ENCODE measurements at places on chromosomes 1 and 21. TPM values are rescaled to one million over a fixed set of nuclear protein-coding genes. Genes with fewer than 3 reads are reported as not detected.

DNA sequence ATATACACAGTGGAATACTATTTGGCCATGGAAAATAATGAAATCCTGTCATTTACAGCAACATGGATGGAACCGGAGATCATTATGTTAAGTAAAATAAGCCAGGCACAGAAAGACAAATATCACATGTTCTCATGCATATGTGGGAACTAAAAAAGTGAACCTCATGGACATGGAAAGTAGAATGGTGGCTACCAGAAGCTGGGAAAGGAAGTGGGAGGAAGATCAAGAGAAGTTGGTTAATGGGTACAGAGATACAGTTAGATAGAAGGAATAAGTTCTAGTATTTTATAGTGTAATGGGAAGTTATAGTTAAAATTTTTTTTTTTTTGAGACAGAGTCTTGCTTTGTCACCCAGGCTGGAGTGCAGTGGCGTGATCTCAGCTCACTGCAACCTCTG, 34.8 kb upstream of the CREG1 start:
- no peak for DNase-seq

GRCh38 chr1:204921855-204922516, 51.3 kb downstream of the NFASC start:
- no peak for DNase-seq

DNA sequence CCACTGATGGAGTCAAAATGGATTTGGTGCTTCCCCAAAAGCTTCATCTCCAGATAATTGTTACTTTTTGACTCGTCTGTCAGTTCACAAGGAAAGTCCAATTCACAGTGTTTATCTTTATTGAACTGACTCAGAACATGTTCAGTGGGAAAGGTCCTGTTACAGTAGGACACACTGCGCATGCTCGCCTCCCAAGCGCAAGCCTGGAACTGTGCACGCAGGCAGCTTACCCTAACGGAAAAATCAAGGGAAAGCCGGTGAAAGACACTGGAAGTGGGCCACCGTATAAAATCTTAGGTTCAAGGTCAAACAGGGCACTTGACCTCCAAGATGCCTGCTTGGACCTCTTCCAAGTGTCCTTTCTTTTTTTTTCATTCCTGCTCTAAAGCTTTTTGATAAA, 174.6 kb downstream of the USP25 start:
- DNase-seq: no peak

DNA sequence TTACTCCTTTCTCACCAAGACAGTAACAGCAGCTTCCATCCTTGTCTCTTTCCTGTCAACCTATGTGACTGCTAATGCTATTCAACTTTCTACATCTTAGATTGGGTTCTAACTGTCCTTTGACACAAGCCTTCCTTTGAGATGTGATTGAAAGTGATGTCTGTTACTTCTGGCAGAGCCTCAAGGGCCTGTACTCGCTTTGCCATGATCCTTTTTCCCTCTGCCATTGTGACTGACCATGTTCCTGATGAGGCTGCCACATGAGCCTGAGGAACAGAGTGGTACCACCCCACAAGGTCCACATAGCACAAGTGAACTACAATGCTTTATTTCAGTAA, 138.8 kb upstream of the RAB4A start:
- DNase-seq: no peak

DNA sequence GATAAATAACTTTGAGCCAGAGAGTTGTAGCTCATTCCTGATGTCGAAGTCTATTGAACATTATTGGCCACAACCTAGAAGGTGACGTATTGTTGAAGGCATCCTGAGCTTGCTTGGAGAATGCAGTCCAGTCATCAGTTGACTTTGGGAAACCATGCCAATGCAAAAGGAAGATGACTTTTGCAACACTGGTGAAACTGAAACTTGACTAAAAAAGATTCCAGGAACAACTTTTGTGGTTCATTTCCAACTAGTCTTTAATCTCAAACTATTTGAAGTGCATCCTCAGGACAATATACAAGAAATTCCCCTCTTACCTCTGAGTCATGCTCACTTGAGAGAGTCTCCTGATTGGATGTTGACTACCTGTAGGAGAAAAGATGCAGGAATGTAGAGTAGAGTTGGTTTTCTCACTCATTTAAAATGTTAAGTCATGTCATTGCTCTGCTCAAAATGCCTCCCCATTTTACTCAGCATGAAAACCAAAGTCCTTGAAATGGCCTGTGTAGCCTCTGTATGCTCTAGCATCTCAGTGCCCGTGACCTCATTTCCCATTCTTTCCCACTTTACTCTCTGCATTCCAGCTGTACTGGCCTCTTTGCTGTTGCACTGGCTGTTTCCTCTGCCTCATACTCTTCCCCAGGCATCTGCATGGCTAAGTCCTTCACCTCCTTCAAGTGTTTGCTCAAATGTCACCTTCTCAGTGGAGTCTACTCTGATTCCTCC, 24.4 kb upstream of the LEPR start:
- DNase-seq: peak; percentile 56

DNA sequence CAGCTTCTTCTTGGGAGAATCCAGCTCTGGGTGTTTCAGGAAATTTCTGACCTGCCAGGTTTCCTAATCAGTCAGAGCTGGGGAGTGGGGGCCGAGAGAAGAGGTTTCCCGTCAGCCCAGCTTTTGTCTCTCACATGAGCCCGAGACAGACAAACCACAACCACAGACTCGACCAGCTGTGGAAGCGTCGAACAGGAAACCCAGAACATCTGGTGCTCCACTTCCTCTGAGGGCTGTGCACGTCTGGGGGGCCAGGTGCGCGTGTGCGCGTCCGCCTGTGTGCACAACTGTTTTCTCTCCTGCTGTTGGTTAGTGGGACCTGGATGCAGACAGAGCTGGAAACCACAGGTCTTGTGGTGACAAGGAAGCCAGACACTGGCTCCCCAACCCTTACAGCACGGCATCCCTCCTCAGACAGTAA, 113.0 kb upstream of the SLC25A33 start:
- DNase-seq: no peak

DNA sequence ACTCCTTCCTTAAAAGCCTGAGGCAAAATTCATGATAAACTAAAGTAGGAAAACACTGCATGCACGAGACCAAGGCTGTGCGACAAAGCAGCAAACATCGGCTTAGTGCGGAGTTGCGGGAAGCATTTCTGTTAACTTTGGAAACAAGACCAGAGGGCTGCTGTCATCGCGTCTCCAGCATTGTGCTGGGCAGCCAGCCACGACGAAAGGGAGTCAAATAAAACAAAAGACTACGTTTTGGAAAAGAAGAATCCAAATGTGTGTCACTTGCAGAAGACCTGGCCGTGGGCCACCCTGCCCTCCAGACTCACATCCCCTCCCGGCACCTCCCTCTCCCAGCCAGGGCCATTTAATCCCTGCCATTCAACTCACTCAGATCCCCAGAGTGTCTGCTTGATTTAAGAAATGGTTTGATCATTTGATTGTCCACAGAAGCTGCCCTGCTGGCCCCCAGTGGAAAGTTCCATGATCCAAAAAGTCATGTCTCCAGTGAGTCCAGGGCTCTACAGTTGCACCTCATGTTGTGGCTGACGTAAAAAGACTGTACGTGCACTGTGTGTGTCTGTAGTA, 2.4 kb upstream of the KRTAP10-11 start:
- DNase-seq: no peak

GRCh38 chr1:187921426-187921825, 1092.7 kb downstream of the PLA2G4A start:
- DNase-seq: no peak

DNA sequence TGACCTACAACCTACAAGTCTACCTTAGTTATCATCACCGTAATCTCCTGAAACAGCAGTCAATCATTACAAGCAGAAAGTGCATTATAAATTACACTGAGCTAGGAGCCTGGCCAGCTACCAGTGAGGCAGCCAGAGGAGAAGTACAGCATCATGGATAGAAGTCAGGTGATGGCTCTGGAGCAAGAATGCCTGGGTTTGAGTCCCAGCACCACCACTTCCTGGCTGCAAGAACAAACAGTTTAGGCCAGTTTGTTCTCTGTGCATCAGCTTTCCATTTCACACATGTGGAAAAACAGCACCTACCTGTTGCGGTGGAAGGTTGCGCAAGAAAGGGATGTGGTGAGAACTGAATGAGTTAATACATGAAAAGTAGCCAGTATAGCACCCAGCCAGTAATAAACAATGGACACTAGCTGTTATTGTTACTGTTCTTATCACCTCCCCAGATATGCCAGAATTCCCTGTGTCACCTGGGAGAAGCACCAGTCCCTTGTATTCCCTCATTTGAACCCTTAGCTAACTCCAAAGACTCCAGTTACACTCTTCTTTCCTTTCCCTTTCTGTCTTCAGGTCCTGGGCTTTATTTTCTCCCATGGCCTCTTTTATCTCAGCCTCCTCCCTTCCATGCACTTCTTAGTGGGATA, 9.0 kb downstream of the CREG1 start:
- no peak for DNase-seq

DNA sequence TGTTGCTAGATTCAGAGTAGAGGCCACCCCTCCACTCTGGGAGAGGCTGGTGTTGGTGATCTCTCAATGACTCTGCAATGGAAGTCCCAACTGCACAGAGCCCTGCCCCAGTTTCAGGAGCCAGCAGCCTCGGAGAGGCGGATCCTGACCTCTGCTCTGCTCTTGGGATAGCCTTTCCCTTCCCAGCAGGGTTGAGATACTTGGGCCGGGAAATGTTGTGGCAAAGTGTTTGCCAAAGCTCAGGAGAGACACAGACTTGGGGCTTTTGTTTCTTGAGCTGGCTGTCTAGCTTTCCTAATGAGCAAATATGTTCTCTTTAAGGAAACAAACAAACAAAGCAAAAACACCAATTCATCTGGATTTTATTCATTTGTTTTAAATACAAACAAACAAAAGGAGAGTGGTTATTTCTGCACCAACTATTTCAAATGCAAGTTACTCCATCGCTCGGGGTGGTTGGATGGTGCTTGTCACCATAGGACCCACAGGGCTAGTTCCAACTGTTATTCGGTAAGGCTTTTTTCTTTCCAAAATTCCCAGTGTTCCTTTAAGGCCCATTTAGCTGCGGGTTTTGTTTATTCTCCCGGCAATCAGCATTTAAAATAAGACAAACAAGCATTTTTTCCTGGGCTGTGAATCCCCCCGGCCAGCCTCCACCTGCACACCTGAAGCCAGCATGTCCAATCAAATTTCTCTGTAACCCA, 193.9 kb upstream of the LMO4 start:
- DNase-seq: no peak

C1orf116 gene
- total RNA-seq: 5.3 TPM

CD53 gene
- 0.93 TPM for total RNA-seq

DHCR24 gene
- 453 TPM for total RNA-seq

All from GM23338 (cell line).